ENCODE measurements at places on chromosomes 11 and 22.

- DNase-seq: no peak
These were observed 22.0 kb upstream of the CD81 start for GRCh38 chr11:2355000-2355644.

DNA sequence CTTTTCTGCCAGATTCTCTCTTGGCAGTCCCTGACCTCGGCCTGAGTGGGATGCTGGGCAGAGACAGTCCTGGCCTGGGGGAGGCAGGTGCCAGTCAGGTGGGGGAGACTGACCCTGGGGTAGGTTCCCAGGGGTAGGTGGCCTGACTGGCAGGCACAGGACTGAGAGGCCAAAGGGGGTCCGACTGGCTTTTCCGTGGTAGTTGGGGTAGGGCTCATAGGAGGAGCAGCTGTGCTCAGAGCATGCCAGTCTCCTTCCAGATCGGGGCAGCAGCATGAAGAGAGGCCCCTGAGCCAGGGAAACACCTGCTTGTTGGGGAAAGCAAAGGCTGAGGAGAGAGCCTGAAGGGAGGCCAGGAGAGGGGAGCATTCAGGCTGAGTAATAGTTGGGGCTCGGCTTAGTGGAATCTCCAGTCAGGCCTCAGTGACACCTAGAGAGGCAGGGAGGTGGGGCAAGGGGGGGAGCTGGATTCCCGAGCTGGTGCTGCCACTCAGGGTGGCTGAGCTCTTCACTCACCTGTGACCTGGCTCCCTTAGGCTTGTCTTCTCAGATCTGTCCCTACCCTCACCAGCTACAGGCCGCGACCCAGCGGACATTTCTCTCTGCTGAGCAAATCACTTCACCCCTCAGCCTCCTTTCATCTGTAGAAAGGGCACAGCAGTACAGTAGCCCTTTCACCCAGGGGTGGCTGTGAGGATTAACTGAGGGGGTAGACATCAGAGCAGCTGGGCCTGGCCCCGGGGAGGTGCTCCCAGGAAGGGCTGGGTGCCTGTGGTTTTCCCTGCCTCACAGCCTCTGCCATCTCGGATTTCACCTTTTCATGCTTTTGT is 26.2 kb downstream of the MCM5 start:
- no peak for DNase-seq

- no peak for DNase-seq
These were observed 8.2 kb downstream of the PLEKHB1 start for GRCh38 chr11:73654482-73655021.

DNA sequence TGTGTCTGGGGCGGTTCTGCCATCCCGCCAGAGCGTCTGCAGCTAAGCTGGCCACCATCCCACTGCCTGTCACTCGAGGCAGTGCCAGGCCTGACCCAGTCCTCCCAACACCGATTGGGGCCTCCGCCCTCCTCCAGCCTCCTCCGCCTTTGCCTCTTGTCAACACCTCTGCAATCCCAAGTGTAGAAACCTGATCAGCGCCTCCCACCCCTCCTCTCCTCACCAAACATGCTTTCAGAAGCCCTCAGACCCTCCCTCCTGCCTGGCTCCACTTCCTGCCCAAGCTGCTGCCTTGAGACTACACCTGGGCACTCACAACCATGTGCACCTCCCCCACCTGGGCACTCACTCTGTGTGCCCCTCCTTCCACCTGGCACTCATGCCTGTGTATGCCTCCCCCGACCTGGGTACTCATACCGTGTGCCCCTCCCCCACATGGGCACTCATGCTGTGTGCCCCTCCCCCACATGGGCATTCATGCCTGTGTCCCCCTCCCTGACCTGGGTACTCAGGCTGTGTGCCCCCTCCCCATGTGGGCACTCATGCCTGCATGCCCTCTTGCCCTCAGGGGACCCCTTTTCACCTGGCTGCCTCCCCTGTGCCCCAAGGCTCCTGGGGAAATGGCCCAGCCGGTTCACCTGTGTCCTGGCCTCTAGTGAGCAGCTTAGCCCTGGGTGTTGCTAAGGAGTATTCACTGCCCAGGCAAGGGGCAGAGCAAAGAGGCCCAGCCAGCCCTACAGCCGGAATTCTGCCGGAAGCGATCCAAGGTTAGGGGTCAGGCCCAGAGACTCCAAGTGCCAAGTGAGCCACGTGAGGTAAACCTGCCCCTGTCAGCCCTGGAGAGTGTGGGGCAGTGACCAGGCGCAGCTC is 5.5 kb upstream of the IFITM10 start:
- DNase-seq: no peak

GRCh38 chr11:118699506-118700220 is 20.2 kb upstream of the TREH start:
- DNase-seq: no peak

DNA sequence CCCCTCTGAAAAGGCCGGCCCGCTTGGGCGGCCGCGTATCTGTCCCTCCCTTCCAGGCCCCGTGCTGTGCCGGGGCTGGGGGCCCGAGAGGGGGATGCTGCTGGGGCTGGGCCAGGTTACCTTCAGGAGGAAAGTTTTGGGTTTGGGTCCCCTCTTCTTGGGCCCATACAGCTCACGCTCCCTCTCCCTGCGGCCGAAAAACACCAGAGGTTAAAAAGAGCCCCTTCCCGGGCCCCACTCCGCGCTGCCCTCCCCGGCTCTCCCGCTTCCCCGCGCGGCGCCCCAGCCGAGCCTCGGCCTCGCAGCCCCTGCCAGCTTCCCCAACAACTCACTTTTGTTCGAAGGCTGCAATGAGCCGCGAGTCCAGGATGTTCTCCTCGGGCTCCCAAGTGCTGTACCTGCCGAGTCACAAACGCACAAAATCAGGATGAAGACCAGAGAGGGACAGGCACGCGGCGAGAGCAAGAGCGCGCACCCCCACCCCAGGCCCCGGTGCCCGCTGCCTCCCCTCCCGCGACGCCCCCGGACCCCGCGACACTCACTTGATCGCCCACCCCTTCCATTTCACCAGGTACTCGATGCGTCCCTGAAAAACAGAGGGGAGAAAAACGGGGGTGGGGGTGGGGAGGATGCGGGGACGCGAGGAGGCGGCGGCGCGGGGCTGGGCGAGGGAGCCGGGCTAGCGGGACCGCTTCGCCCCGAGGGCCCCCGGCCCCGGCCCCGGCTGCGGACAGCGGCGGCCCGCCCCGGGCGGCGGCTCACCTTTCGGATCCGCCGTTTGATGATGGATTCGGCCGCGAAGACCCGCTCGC is 450 bp downstream of the CBX6 start:
- no peak for DNase-seq

DNA sequence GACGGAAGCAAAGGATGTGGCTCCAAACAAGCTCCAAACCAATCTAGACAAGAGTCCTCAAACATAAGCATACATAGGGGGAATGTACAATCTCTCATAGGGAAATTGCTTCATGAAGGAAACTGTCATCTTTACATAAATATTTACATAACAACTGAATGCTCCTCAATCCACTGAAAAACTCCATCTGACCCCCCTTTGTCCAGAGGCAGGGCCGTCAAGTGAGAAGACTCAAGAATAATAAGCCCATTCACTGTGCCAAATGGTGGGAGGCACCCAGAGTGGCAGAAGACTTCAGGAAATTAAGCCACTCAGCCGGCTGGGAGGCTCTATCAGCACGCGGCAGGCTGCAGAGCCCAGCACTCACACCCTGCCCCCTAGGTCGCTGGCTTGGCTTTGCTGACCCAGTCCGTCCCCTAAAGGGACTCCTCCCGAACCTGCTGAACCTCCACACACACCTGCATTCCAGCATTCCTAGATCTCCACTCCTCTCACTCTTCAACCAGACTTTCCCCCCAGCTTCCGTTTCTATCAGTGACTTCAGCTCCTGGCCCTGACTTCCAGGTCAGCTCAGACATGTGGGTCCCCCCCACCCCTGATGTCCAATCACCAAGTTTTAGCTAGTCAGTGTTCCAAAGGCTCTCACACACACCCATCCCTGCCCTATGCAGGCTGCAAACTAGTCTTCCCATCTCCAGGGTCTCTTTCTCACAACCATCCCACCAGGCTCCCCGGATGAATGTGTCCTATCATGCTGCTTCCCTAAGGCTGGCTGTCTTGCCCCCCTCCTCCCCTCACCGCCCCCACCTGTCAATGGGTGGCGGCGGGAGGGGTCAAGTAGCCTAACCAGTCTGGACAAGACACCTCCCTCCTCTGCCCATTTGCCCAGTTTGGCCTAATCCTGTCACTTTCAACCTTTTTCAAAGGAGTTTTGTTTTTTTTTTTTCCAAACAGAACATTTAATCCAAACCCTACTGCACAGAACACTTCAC is 11.3 kb downstream of the VPS37C start:
- no peak for DNase-seq

- no peak for DNase-seq
These were observed 1492.1 kb downstream of the BRD1 start for GRCh38 chr22:48335442-48336139.
